A549 treated with dexamethasone at 1 μM for 4 hours (cell line): ENCODE measurements at places on chromosomes 7 and 10. TPM values are rescaled to one million over a fixed set of nuclear protein-coding genes. Genes with fewer than 3 reads are reported as not detected.

ASAH2 gene
- 1.7 to 3.1 TPM (median 2.8 TPM) in 5 replicates for total RNA-seq

DYNC1I1 gene
- total RNA-seq: 0.11 to 0.25 TPM (median 0.13 TPM) in 5 replicates

CD36 gene
- total RNA-seq: 0.06 to 0.15 TPM (median 0.08 TPM) in 4 of 5 replicates, not detected in the other

NAT16 gene
- total RNA-seq: 0.09 to 0.21 TPM (median 0.12 TPM) in 5 replicates

DIP2C gene
- 9.1 to 16.6 TPM (median 13.8 TPM) in 5 replicates for total RNA-seq

AGAP6 gene
- 5.7 to 9.2 TPM (median 8.6 TPM) in 5 replicates for total RNA-seq
